Pulmonary artery endothelial cell (primary cell): ENCODE measurements at places on chromosomes 5 and 9.

DNA sequence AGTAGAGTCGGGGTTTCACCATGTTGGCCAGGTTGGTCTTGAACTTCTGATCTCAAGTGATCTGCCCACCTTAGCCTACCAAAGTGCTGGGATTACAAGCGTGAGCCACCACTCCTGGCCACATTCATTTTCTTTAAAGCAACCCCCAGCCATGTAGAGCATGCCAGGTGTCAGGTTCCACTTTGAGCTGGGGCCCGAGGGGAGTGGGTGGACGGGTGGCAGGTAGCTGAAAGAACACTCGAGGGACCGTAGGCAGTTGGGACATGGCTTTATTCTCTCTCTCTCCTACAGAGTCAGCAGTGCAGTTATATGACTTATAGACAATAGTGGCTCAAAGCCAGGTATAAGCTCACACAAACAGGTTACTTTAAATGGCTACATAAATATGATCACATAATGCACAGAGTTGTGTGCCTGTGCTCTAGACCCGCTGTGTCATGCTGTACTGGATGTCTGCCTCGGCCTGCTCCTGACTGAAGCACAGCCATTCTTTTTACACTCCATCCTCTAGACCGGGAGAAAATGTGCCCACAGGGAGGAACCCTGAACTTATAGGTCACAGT lies 60.5 kb upstream of the FAM120A start:
- DNase-seq, result no peak

DNA sequence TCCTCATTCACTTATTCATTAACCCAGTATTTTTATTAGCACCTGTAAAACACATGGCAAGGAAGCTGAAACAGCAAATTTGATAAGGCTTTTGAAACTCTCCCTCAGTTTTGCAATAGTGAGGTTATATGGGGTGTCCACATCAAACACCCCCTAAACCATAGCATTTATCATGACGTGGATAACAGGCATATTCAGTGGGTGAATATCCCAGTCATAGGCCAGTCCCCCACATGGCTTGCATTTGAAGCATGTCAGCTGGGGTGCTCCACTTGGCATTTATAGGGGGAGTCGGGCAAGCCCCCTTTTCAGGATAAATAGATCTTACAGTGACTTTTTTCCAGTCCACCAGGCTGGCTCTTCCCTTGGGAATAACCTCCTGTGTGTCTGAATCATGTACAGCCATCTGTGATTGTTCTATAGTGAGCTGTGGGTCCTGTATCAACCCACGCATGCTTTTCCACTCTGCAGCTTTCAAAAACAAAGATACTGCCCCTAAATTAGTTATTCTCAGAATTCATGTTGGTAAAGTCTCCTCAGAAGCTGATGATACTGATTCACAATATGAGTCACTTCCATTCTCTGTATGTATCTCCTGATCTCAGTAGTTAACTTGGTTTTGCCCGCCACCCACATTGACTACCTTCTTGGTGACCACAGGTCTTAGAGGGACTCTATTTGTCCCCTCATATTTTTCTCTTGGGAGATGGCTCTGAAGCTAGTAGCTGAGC lies 84.4 kb upstream of the SPIN1 start:
- no peak for DNase-seq

GRCh38 chr9:3946840-3947587 lies 352.9 kb downstream of the GLIS3 start:
- no peak for DNase-seq

GRCh38 chr9:131838530-131839280 lies 98.8 kb upstream of the RAPGEF1 start:
- no peak for DNase-seq

GRCh38 chr9:74479711-74480110 lies 17.4 kb upstream of the RORB start:
- no peak for DNase-seq

- peak; percentile 24 for DNase-seq
Measured at GRCh38 chr9:136245219-136246150, at the start of gene QSOX2. Gene QSOX2 (minus strand): TSS chr9:136245812. CDS start chr9:136245803, 9 bp downstream.

DNA sequence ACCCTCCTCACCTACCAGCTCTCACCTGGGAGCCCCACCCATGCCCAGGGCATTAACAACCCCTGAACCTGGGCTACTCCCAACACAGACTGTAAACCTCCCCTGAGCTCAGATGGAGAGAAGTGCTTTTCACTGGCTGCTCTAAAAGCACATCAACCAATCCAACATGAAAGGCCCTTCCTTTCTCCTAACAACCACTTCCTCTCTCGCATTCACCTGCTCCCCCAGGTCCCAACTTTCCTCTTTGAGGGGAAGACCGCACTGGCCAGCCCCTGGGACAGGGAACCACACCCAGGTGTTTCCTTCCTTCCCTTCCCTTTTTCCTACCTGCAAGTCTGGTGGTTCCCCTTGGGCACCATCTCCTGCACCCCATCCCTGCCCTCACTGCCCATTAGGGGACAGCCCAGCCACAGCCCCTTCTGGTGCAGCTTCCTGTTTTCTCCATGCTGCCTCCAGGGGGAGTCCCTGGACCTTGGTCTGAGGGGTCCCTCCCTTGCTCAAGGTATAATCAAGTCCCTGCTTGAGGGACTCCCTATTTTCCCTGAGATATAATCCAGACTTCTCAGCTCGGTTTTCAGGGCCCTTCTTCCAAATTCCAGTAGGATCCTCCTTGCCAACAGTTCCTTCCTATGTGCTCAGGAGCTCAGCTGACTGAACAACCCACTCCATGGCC lies 30.5 kb upstream of the DAB2IP start:
- DNase-seq, result no peak

GRCh38 chr9:130234340-130235260 lies 31.0 kb upstream of the HMCN2 start:
- no peak for DNase-seq

- no peak for DNase-seq
Measured at GRCh38 chr9:6896562-6896961, 138.8 kb downstream of the KDM4C start.

GRCh38 chr9:125886365-125886764 lies 139.2 kb downstream of the PBX3 start:
- no peak for DNase-seq

GRCh38 chr5:1983401-1983800 lies 100.7 kb upstream of the IRX4 start:
- no peak for DNase-seq

DNA sequence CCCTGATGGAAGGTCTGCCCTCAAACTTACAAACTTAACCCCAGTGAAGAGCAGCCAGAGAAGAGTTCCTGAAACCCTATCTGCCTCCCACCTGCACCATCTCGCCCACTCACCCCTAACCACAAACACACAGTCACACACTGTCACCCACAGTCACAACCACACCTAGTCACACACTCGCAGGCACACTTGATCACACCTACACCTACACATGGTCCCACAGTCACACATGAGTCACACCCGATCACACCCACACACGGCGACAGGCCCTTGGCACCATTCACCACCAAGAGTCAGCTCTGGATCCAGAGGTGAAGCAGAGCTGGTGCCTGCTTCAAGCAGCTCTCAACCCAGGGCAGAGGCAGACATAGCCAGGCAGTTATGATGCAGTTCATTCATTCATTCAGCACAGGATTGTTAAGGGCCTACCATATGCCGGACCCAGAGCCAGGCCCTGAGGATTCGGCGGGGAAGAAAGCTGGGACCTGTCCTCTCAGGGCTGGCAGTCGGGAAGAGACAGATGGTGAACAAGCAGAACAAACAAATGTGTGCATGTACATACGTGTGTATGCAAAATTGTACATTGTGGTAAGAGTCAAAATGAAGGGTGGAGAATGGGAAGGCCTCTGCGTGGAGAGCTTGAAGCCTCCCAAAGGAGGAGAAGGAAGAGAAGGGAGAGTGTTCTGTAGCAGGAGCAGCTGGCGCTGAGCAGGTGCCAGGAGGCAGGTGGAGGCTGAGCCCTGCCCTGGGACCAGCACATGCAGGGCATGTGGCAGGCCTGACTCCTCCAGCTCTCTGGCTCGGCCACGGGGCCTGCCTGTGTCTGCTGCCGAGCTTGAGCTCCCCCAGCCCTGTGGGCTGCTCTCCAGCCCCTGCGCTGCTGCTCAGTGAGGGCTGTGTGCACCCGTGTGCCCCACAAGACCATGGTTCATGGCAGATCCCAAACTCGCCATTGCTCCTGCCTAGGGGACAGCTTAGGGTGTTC lies 6.4 kb downstream of the TSPAN17 start:
- DNase-seq, result no peak

- no peak for DNase-seq
Measured at GRCh38 chr5:120155873-120156272, 308.2 kb upstream of the PRR16 start.

GRCh38 chr5:39765366-39765765 lies 340.6 kb upstream of the DAB2 start:
- no peak for DNase-seq

DNA sequence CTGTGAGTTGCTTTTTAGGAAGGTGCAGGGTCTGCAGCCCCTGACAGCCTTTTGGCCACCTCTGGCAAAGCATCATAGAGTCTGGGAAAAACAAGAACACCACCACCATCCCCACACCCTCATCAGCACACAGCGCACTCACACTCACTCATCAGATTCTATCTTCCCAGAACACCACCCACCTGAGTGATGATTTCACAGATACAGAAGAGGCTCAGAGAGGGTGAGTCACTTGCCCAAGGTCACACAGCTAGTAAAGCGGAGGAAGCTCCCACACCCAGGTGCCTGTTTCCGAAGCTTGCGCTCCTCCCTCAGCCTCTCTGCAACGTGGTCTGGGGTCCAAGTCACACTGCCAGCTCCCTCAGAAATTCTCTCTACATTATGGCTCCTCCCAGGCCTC lies 41.8 kb upstream of the HRH2 start:
- no peak for DNase-seq

GRCh38 chr9:131800843-131801242 lies 61.0 kb upstream of the RAPGEF1 start:
- DNase-seq, result no peak

- no peak for DNase-seq
Measured at GRCh38 chr9:5841771-5842573, 9.1 kb upstream of the ERMP1 start.

GRCh38 chr5:102975457-102976182 lies 144.3 kb downstream of the GIN1 start:
- DNase-seq, result no peak

DNA sequence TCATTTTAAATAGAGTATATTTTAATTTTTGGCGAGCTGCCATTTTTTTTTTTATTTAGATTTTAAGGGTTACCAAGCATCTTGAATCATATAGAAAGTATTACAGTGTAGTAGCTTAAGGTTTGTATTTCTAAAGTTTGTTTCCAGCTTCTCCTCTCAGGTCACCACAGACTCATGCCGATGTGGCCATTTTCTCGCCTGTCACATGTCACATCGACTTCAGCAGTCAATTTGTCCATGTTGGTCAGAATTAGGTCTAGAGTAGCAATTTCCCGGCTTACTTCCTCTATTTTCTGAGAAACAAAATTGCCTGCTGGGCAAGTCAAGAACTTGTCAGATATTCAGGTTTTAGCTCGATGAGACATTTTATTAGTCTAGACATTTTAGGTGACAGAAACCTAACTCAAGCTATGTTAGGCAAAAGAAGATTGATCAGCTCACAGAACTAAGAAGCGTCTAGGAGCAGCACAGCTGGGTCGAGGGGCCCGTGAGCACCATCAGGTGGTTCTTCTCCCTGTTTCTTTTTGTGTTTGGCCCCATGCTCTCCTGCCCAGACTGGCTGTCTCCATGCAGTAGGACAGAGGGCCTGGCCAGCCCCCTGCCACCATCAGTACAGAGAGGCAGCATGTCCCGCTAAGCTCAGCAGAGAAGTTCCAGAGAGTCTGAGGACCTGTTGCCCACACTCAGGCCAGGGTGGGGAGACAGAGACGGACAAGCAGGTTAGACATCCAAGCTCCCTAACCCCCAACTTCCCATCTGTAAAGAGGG lies 48.4 kb upstream of the AFAP1L1 start:
- DNase-seq, result no peak

DNA sequence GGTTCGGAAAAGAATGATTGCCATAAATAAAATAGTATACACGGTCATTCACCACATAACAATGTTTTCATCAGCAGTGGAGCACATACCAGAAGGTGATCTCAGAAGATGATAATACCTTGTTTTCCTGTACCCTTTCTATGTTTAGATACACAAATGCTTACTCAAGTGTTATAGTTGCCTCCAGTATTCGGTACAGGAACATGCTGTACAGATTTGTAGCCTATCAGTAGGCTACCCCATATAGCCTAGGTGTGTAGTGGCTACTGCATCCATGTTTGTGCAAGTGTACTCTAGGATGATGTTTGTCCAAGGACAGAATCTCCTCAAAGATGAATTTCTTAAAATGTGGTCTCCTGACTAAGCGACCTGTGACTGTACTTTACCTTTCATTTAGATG lies 59.2 kb downstream of the ICE1 start:
- no peak for DNase-seq
